Upper lobe of right lung (tissue), 1 donor: ENCODE measurements at places on chromosomes 7 and 10. TPM values are rescaled to one million over a fixed set of nuclear protein-coding genes. Genes with fewer than 3 reads are reported as not detected.

The ITPRID1 gene
- total RNA-seq: not detected

The PRKAR2B gene
- total RNA-seq: 7.9 TPM

The MARVELD1 gene
- 43.8 TPM for total RNA-seq

The ACTR1A gene
- 92.5 TPM for total RNA-seq

- no peaks in the 10 kb centered on the region for H3K27me3 ChIP-seq
- H3K4me3 ChIP-seq: no peak overlapping the region
- H3K36me3 ChIP-seq: no peaks in the 10 kb centered on the region
- H3K4me1 ChIP-seq: no peaks in the 10 kb centered on the region
- H3K27ac ChIP-seq: no peak overlapping the region
These were observed 580.6 kb downstream of the PHTF2 start for GRCh38 chr7:78379148-78379547.

- no peaks in the 10 kb centered on the region for H3K36me3 ChIP-seq
- H3K4me1 ChIP-seq: no peaks in the 10 kb centered on the region
- no peak overlapping the region for H3K4me3 ChIP-seq
These were observed 76.4 kb upstream of the RSU1 start for GRCh38 chr10:16893664-16894063.

DNA sequence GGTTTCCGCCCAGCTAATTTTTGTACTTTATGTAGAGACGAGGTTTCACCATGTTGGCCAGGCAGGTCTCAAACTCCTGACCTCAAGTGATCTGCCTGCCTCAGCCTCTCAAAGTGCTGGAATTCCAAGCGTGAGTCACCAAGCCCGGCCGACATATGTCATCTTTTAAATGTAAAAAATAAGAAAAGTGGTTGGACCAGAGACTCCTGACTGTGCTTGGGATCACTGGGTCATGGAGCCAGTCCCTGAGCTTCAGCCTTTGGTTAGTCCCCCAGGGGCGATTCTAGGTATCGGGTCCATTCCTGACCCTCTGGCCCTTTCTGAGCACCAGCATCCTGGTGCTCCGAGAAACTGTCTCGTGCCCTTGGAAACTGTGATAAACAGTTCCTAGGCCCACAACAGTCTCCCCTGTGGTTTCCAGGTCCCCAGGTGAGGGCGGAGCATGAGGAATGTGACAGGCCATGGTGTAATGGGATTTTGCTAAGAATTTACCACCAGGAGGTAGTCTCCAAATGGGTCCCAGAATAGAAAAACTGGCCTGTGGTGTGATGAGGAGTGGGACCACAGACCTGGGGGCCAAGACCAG is 32.8 kb downstream of the UBTD1 start:
- no peaks in the 10 kb centered on the region for H3K4me1 ChIP-seq
- no peak overlapping the region for H3K27ac ChIP-seq
- no peaks in the 10 kb centered on the region for H3K36me3 ChIP-seq
- DNase-seq: no peak
- no peaks in the 10 kb centered on the region for H3K27me3 ChIP-seq
